ENCODE measurements at places on chromosomes 1 and 21.

- peak; percentile 37 for DNase-seq
Measured at GRCh38 chr21:37582590-37582989, 216.0 kb downstream of the DYRK1A start.

DNA sequence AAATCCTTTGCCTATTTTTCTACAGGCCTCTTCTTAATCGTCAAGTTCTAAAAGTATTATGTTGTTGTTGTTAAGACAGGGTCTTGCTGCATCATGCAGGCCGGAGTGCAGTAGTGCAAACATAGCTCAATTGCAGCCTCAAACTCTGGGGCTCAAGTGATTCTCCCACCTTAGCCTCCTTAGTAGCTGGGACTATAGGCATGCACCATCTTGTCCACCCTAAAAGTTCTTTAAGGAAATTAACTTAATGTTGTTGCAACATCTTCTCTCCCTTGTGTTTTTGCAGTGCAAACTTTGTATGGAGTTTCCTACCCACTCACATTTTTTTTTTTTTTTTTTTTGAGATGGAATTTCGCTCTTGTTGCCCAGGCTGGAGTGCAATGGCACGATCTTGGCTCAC is 4.1 kb upstream of the VHLL start:
- no peak for DNase-seq

DNA sequence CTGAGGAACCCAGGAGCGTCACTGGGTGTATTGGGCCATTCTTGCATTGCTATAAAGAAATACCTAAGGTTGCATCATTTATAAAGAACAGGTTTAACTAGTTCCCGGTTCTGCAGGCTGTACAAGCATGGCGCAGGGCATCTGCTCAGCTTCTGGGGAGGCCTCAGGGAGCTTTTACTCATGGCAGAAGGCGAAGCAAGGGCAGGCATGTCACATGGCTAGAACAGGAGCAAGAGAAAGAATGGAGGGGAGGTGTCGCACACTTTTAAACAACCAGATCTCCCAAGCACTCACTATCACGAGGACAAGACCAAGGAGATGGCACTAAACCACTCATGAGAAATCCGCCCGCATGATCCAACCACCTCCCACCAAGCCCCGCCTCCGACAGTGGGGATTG is 65.2 kb downstream of the PSMG1 start:
- DNase-seq: no peak

DNA sequence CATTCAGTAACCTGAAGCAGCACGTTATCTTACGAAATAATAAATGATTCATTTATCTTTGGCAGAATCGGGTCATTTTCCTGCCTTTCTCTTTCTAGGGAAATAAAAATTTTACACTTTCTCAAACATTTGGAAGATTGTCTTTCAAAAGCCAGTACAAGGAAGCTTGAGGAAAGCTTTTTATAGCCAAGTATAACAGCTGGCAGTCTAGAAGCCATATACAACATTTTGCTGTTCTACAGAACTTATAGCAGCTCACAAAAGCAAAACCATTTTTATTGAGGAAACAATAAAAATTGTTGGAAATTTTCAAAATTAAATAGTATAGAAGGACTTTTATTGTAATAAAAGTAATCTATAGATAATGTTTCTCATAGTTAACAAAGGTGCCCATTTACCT is 448.6 kb downstream of the SMYD3 start:
- no peak for DNase-seq

GRCh38 chr1:241610056-241610815 is 29.9 kb downstream of the CHML start:
- peak; percentile 58 for DNase-seq

DNA sequence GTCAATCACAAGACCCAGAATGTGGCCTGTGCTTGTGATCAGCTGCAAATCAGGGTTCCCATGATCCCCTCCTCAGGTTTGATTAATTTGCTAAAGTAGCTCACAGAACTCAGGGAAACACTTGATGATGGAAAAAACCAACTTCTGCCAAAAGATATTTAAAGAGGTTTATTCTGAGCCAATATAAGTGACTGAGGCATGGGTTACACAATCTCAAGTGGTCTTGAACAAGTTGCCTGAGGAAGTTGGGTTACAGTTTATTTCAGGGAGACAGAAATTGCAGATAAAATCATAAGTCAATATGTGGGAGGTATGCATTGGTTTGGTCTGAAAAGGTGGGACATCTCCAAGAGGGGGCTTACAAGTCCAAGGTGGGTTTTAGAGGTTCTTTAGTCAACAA is 243.1 kb downstream of the S1PR1 start:
- DNase-seq: no peak

- DNase-seq: no peak
Measured at GRCh38 chr1:163583661-163584181, 262.0 kb downstream of the NUF2 start.

- no peak for DNase-seq
Measured at GRCh38 chr1:17763417-17763816, 8.3 kb downstream of the ACTL8 start.

DNA sequence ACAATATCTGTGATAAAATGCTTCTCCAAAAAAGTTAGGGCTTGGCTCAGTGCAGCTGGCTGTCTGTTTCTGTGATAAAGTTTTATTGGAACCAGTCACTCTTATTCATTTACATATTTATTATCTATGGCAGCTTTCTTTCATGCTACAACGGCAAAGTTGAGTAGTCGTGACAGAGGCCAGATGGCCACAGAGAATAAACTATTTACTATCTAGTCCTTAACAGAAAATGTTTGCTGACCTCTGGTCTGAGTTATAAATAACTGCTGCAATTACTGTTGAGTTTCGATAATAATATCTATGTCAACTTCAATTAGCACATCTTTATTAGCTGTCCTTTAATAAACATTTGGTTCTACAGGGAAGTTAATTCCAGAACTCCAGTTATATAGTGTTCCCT is 180.2 kb upstream of the RUNX1 start:
- DNase-seq: peak; percentile 44

- no peak for DNase-seq
Measured at GRCh38 chr1:23527900-23528249, 3.2 kb downstream of the E2F2 start.

GRCh38 chr1:2632561-2633361 is at the start of gene MMEL1:
Gene MMEL1 (minus strand): TSS chr1:2633016. CDS start chr1:2629484, 3,532 bp downstream.
- DNase-seq: no peak

DNA sequence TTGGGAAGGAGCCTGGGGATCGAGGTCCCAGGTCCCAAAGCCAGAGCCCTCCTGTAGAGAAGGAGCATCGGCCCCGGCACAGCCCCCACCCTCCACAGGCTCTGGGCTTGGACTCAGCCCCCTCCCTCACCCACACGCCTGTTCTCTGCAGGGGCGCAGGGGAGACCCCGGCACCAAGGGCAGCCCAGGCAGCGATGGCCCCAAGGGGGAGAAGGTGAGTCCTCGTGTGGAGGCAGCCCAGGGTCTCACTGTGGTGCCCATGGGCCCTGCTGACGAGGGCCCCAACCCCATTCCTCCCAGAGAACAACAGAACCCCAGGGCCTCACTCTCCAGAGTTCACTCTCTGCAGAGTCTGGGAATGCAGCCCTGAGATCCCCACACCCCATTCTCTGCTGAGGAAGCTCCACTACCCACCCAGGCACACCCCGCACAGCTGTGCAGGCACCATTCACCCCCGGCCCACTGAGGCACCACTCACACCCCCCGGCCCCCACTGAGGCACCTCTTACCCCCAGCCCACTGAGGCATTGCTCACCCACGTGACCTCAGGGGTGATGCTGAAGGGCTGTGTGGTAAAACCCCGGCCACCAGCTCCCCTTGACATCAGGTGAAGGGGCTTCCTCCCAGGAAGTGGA is 21.8 kb downstream of the COL6A2 start:
- DNase-seq: no peak

DNA sequence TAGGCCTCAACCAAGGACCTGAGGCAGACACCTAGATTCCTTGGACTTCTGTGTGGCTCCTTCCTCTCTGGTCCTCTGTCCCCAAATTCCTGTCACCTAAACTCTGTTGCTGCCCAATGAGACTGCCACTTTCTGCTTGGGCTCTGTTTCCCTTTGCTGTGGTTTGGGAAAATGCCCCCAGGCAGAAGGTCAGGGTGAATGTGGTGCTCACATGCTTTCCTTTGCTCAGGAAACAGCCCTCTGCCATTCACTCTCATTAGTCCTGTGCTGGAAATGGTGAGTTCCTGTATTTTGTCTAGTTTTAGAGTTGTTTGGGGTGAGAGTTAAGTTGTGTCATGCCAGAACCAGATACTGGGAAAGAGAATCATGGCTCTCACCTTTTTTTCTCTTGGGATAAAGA is 22.7 kb upstream of the SHE start:
- no peak for DNase-seq

- no peak for DNase-seq
Measured at GRCh38 chr21:41560661-41561158, 52.8 kb upstream of the TMPRSS2 start.

- no peak for DNase-seq
Measured at GRCh38 chr1:27773826-27774445, 917 bp downstream of the STX12 start.

DNA sequence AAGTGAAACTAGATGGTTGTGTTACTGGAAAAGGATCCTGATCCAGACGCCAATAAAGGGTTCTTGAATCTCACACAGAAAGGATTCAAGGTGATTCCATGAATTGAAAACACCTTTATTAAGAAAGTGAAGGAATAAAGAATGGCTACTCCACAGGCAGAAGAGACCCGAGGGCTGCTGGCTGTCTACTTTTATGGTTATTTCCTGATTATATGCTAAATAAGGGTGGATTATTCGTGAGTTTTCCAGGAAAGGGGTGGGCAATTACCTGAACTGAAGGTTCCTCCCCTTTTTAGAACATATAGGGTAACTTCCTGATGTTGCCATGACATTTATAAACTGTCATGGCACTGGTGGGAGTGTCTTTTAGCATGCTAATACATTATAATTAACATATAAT is 50.9 kb upstream of the WARS2 start:
- no peak for DNase-seq

DNA sequence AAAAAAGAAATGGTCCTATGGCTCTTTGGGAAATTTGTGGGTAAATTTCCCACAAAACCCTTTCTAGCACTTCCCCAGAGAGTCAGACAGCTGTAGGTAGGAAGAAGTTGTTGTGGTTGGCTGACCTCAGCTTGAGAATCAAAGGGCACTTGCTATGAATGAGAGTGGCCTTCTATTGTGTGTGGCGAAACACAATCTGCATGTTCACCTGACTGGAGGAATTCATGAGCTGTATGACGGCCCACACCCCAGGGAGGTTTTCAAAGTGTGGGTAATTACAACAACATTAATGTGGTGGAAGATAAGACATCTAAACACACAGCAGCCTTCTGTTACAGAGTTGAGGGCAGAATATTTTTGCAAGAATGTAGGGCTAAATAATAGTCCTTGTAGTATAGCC is 38.8 kb downstream of the NGF start:
- no peak for DNase-seq

- DNase-seq: no peak
Measured at GRCh38 chr1:104125266-104125665, 375.6 kb downstream of the AMY1C start.

DNA sequence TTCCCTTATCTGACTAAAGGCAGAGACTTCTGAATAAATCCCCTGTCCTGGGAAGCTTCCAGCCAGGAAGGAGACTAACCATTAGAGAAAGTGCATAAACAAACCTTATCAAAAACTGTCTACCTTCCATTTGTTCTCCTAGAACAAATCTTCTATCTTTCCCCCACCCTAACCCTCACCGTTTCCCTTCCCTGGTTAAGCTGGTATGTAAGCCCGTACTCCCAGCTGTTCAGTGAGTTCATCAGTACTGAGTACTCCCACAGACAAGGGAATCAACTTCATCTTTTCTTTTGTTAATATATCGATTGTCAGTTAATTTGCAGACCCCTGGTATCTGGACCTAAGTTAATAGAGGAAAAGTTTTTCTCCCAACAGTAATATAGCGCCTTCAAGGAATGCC is 20.1 kb upstream of the COG2 start:
- no peak for DNase-seq
